ENCODE measurements at places on chromosomes 1 and 21.

DNA sequence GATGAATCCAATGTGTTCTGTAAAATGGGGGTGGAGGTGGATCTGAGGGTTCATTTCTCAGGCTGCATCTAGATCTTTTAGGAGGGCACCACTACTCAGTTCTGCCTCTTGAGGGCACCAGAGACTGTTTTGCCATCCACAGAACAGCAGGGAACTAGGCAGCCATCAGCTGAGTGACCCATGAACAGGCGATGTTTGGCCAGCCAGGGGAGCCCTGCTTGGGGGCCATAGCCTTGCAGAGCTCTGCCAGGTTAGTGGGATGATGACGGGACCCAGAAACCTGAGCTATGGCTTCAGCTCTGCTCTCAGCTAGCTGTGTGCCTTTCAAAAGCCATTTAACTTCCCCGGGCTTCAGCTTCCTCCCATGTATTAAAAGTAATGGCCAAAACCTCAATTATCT, 13.4 kb upstream of the NOS1AP start:
- DNase-seq = peak; percentile 43

DNA sequence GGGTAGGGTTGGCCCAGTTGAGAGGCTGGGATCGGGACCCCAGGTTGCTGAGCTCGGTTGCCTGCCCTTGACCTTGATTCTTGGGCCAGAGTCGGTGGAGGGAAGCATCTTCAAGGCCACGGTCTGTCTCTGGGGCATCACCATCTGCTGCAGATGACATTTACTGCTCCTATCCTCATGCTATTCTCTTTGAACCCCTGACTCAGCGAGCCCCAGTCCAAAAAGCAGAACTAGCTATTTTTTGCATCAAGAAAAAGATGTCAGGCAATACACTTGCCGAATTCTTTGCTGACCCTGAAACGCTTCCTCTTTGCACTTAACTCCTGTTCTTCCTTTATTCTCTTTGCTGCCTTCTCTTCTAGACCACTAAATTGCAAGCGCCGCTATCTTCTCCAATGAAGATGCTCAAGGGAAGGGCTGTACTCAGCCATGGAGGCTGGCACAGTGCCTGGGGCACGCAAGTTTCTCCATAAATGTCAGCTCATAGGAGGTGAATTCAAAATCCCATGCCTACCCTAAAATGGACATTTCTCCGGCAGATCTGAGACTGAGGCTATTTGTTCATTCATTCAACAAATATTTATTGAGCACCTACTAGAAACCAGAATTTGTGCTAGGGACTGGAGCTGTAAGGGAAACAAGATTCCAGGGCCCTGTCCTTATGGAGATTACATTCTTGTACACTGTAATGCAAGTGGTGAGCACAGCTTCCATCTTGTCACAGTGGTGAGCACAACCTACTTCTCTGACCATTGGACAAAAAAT, 20.5 kb upstream of the CAPZB start:
- no peak for DNase-seq

GRCh38 chr1:54480525-54480848, 67.5 kb upstream of the ACOT11 start:
- no peak for DNase-seq

- no peak for DNase-seq
Observed at GRCh38 chr1:159076438-159077119, at the start of gene AIM2. AIM2 (minus strand) TSS chr1:159076766; CDS start chr1:159073499, 3,267 bp downstream.

- DNase-seq = no peak
Observed at GRCh38 chr1:99786751-99787501, 20.5 kb upstream of the FRRS1 start.

DNA sequence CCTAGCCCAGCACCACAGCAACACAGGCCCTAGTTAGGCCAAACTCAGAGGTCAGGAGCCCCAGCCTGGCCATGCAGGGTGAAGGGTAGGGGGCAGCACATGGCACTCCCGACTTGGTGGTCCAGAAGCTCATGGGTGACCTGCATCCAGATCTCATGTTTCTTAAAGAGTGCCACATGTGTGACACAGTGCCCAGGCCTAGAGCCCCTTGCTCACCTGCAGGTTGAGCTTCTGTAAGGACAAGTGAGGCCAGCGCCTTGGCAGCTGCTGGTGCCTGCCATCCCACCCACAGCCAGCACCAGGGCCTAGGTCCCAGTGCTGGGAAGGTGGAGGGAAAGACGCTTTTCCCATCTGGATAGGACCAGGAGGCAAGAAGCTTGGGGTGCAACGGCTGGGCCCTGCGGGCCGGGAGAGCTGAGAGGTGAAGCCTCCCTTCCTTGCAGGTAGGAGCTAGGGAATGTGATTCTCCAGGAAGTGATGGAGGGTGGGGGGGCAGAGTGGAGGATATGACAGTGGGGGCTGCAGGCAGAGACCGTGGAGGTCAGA, 6.5 kb downstream of the SHISA4 start:
- no peak for DNase-seq

GRCh38 chr21:41164981-41165655, 2.8 kb upstream of the BACE2 start:
- DNase-seq = peak; percentile 74

DNA sequence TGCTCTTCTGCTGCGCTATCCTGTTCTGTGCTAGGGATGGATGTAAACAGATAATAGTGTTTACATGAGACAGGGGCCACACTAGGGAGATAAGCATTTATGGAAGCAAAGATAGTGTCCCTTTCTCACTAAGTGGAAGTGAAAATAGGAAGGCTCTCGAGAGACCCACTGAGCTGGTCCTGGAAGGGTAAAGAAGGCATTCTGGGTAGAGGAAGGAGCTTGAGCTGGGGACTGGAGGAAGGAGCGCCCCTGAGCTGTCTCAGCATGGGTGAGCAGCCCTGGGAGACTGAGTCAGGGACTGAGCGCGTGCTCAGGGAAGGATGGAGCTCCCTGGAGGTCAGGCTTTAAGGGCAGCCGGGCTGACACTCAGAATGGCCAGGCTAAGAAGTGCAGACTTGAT, 93.3 kb downstream of the IGSF21 start:
- no peak for DNase-seq

DNA sequence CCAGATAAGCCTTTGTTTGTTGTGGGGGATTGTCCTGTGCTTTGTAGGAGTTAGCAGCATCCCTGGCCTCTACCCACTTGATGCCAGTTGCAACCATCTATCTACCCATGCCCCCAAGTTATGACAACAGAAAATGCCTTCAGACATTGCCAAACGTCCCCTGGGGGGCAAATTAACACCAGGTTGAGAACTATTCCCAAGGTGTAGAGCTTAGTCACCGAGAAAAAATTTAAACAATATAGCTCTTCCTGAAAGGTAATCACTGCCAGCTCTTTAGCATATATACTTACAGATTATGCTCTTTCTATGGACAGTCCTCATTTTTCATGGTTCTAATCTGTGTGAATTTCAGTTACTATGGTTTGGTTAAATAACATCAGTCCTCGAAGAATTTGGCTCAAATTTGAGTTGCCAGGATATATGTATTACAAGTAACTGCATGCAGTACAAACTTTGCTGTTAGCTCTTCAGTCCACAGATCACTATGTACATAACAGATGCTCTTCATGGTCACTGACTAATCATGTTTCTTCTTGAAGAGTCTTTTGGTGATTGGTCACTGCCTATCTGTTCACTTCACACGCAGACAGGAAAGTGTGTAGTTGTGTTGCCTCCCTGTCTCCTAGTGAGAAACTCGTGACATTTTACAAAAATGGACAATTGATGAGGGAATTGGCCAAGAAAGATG, 25.2 kb downstream of the MAPKAPK2 start:
- DNase-seq = no peak

GRCh38 chr1:114075546-114076242, 78.0 kb downstream of the SYT6 start:
- no peak for DNase-seq

DNA sequence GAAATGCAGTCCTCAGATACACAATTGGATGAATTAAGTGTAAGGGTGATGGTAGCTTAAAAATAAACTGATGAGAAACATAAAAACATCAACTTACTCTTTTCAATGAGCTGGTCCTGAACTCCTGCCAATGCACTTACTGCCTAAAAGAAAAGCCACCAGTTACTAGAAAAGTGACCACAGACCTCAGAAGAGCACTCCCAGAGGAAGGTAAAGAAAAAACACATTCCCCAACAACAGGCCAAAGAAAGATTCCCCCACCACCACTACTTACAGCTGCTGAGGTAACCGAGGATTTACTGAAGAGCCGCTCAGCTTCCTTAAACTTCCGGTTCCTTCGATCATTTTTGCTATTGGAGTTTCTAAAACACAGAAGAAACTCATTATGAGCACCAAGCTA, 5.4 kb downstream of the MEAF6 start:
- DNase-seq = no peak

- no peak for DNase-seq
Observed at GRCh38 chr1:203084588-203085527, 954 bp downstream of the MYOG start.

- no peak for DNase-seq
Observed at GRCh38 chr1:192476802-192477298, 98.7 kb upstream of the RGS1 start.

GRCh38 chr21:42518626-42519025, 5.0 kb downstream of the SLC37A1 start:
- no peak for DNase-seq

DNA sequence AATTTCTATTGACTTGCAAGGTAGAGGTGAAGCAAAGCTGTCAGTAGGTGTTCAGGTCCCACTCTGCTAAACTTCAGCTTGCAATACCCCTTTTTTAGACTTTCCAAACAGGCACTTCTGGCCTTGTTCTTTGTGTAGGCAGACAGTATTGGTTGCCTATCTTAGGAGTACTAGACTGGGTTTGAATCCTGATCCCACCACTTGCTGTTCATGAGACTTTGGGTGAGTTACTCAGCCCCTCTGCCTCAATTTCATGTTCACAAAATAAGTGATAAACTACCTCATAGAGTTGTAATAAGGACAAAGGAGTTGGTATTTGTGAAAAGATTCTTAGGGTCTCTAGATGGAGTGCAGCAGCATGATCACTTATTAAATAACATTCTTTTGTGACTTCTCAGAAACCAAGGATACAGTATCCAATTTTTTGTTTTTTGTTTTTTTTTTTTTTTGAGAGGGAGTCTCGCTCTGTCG, 5.2 kb downstream of the RCC1 start:
- no peak for DNase-seq

DNA sequence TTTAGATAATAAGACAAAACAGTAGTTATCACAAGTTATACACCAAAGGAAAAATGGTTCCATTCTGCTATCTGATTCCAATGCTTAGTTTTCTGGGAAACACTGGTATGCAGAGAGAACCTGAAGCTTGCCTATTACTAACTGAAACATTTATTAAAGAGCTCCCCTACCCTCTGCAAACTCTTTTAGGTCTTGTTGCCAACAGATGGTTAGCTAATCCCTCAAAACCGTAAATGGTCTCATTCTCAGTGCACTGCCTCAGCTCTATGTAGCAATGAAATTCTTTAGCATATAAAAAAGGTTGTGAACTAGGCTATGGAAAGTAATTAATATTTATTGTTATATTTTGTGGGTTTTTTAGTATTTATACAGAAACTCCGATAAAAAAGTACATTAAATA, 20.4 kb downstream of the C21orf91 start:
- no peak for DNase-seq

DNA sequence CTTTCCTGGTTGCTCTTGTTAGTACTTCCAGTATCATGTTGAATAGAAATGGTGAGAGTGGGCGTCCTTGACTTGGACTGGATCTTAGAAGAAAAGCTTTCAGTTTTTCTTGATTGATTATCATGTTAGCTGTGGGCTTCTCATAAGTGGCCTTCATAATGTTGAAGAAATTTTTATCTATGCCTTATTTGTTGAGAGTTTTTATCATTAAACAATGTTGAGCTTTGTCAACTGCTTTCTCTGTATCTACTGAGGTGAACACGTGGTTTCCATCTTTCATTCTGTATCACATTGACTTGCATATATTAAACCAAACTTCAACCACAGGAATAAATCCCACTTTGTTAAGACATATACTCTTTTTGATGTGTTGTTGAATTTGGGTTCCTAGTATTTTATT, 29.4 kb downstream of the PRKAB2 start:
- no peak for DNase-seq

- no peak for DNase-seq
Observed at GRCh38 chr1:226568077-226568831, 19.7 kb downstream of the STUM start.

GRCh38 chr1:117708323-117709248, 102.7 kb downstream of the TENT5C start:
- no peak for DNase-seq

DNA sequence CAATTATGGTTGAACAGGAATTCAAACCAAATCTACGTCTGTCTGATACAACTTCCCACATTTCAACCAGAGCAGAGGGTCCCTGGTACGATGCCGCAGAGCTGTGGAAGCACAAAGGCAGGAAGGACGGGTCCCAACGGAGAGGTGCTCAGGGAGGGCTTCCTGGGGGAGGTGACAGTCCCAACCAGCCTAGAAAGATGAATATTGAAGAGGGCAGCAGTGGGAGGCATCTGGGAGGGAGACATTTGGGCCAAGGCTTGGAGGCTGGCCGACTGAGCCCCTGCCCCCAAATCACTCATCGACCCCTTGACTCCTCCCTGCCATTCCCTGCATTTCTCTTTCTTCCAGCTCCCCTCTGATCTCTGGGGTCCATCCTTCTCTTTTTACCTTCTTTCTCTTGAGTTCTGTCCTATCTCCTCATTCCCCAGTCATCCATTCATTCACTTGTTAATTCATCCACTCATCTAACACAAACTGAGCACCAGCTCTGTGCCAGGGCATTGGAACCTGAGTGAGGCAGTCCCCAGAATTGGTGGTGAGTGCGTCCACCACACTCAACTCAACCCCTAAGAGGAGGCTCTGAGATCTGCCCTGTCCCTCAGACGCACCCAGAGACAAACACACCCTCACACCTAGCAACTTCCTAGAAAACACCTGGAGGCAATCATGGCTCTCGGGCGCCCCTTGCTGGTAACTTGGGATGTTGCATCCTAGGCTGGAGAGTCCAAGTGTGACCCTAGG, 13.2 kb upstream of the CELA3B start:
- no peak for DNase-seq

- DNase-seq = no peak
Observed at GRCh38 chr1:78222960-78223358, 177.2 kb downstream of the GIPC2 start.

DNA sequence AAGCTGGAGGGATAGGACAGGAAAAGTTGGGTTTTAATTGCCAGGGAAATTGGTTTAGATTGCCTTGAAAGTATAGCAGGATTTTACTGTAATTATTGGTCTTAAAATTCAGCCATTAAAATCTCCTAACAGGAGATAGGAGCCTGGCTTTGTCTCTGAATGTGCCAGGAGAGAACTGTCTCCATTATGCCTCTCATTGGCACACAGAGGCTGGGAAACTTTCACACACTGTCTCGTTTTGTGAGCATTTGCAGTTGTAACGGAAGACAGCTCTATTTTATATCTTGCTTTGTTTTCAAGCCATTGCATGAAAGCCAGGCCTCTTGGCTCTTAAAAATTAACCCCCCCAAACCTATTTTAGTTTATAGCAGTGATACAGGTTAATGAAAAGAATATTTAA, 12.5 kb downstream of the DNAJC6 start:
- no peak for DNase-seq

- no peak for DNase-seq
Observed at GRCh38 chr1:244211559-244211944, 160.5 kb downstream of the ZBTB18 start.
